ENCODE measurements at places on chromosomes 2 and 18.

DNA sequence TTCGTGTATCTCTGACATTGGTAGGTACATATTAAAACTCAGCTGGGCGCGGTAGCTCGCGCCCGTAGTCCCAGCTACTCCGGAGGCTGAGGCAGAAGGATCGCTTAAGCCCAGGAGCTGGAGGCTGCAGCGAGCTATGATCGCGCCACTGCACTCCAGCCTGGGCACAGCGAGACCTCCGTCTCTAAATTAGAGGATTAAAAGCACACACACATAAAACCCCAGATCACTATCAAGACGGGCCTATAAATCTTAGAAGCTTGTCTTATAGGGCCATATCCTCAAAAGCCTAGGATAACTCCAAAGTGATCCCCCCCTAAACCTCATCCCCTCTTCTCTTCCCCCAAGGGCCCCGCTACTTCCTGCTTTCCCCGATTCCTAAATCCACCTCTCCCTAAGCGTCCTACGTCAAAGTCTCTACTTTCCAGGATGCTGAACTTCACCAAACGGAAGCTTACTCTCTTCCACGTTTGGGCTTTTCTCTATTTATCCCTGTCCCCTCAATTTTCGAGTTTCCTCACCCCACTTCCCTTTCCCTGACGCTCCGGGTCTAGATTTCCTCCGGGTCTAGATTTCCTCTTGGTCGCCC is 707 bp downstream of the KRCC1 start:
- DNase-seq = no peak

DNA sequence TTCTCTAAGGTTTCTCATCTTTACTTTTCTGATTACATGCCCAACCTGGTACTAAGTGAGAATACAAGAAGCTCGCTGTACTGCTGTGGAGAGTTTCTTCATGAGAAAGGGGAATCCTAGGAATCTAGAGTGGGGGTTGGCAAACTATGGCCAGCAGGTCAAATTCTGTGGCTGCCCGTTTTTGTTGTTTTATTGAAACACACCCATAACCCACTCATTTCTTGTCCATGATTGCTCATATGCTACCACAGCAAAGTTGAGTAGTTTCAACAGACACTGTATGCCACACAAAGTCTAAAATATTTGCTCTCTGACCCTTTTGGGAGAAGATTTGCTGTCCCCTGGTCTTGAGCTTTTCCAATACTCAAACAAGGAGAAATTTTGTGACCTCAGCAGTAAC is 58.8 kb downstream of the C2orf74 start:
- DNase-seq = no peak

DNA sequence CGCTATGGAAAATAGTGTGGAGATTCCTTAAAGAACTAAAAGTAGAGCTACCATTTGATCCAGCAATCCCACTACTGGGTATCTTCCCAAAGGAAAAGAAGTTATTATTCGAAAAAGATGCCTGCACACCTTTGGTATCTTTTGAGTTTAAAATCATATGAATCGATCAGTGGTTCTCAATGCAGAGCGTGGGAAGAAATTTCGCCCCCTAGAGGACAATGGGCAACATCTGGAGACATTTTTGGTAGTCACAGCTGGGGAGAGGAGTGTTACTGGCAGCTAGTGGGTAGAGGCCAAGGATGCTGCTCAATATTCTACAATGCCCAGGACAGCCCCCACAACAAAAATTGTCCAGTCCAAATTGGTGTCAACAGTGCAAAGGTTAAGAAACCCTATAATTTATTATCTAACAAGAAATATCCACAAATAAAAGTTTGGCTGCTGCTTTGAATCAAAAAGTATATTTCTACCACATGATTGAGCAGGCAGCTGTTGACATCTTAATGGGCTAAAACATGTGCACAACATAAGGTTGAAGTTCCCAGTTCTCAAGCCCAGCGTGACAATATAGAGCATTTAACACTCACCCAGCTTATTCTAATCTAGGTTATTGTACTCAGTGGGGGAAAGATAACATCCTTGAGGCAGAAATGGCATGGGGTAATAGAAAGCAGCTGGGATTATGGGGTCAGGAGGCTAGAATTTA is 425.7 kb downstream of the LRATD1 start:
- no peak for DNase-seq

GRCh38 chr18:29003194-29003593 is 826.3 kb upstream of the CDH2 start:
- DNase-seq = no peak

GRCh38 chr2:45909677-45910191 is 258.3 kb downstream of the PRKCE start:
- no peak for DNase-seq

DNA sequence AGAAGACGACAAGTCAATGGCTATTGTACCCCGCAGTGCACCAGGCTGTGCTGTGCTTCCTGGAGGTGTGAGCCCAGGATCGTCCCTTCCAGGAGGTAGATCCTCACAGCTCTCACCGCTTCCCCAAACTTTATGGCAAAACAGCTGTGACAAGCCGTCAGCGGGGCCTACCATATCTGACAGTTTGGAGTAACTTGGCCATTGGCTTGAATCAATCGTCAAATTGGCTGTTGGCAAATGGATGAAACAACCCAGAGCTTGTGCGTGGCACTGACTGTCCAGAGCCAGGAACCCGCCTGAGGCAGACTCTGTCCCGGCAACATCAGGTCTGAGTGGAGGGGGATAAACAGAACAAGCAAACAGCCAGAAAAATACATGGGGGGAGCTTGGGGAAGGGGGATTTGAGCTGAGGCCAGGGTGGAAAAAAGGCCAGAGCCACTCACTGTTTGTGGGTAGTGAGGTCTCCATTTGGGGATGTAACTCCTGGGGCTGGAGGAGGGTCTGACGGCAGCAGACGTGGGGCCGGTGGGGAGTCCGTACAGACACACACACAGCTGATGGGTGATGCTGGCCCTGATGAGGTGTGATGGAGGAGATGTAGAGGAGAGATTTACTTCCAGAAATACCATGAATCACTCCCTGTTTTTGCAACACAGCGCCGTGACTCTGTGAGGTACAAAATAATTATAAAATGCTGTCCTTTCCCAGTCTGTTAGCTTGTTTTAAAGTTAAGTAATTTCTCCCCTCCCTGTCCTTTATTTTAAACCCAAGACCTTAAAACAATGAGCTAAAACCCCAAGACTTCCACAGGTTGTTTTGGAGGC is 174.8 kb downstream of the TWIST2 start:
- DNase-seq = no peak

DNA sequence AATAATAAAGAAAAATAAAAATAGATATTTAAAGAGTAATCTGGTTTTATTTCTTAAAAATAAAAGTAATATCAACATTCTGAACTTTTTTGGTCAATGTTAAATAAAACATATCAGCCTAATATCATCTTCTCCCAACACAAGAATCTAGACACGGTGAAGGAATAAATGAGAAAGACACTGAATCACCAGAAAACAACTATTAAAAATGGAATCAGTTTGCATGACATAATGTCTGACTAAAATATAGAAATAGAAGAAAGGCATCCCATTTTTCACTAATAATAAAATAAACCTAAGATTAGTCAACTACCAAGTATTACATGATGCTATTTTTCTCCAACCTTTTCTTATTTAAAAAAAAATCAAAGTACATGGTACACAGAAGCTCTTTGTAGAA is 30.8 kb upstream of the TNFAIP6 start:
- no peak for DNase-seq

DNA sequence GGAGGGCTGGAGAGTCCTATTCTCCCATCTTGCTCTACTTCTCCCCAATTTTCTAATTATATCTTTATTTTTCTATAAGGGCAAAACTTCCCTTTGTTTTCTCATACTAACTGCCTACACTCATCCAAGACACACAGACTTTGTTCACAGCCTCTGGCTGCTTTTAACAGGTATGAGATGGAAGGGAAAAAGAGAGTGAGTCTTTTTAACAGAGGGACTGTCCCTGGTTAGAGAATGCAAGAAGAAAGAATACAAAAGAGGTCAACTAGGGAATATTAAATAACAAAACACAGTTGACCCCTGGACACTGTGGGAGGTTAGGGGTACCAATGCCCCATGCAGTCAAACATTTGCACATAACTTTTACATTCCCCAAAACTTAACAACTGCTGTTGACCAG is 41.8 kb downstream of the SP100 start:
- no peak for DNase-seq

- no peak for DNase-seq
Observed at GRCh38 chr2:119697290-119698020, 18.5 kb downstream of the TMEM177 start.

DNA sequence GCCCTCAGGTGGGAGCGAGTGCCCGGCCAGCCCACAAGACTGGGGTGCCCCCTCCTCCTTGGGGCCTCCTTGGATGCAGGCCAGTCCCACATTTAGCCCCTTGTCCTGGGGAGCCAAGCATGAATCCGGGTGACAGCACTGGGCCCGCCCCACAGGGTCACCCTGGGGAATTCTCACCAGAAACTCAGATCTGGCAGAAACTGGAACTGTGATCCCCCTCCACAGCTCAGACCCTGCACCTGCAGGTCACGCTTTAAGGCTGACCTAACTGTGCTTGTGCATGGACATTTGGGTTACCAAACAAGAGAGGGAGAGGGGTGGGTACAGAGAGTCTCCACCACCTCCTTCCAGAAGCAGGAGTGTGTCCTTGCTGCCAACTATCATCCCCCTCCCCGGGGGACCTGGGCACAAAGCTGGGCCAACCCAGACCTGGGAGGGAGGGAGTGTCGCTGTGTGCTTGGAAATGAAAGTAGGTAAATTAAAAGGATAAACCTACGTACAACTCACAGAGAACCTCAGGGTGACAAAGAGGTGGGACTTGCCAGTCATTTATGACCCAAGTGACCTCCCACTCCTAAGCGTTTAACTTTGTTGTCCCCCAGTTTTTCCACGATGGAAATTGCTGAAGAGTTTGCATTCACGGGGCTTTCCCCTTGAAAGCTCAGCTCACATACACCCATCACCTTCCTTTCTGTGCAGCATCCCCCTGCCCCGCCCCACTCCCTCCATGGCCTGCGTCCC is 9.1 kb downstream of the ITM2C start:
- no peak for DNase-seq

DNA sequence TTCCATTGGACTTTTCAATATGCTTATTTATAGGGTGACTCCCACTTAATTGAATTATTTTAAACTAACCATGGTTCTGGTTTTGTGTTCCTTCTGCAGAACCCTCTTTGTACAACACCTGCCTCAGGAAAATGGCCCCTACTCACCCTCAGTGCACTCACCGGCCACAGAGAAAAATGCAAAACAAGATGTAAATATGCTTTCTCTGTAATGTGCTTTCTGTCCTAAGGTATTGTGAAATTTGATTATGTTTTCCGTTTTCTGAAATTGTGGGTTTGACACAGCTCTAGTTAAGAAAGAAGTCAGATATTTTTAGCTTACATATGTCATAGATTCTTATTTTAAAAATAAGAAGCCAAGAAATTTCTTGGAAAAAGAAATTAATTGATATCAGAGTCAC is 357.7 kb upstream of the SMIM21 start:
- DNase-seq = no peak

DNA sequence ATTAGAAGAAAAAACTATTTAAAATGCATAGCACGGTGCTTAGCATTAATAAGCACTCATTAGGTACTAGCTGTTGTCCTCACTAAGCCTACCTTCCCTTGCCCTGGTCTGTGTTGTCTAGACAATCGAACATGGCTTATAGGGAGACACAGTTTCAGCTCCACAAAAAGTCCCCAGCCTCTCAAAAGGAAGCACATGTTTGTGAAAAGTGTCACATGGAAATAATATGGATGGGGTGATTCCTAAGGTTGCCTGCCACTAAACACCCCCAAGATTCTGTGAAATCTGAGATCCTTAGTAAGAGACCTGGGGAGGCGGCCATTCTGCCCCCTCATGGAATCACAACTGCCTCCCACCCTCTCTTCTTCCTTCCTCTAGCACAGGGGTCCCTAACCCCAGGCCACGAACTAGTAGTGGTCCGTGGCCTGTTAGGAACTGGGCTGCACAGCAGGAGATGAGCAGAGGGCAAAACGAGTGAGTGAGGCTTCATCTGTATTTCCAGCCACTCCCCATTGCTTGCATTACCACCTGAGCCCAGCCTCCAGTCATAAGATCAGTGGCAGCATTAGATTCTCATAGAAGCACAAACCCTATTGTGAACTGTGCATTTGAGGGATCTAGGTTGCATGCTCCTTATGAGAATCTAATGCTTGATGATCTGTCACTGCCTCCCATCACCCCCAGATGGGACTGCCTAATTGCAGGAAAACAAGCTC is 59.6 kb upstream of the NDUFV2 start:
- no peak for DNase-seq

- no peak for DNase-seq
Observed at GRCh38 chr18:59345556-59345955, 13.5 kb downstream of the LMAN1 start.

DNA sequence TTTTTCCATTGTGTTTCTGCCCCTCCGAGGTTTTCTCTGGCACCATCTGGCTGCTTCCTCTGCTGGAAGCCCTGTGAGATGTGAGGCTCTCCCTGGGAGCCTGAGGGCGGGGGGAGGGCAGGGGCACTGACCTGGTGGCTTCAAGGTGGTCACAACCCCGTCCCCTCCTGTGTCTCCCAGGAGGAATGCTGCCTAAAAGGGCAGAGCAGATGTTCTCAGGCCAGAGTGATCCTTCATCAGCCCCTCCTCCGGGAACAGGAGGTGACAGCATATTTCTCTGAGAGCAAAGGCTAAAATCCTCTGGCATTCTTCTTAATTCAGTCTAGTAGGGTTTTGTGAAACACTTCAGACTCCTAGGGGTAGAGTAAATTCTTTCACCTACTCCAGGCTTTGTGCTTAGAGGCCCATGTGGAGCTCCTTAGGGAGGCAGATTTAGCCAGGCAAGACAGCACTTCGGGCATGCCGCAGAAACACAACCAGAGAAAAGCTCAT is 18.3 kb upstream of the GREB1 start:
- no peak for DNase-seq

GRCh38 chr18:58547864-58548263 is 81.0 kb downstream of the ALPK2 start:
- DNase-seq = no peak

DNA sequence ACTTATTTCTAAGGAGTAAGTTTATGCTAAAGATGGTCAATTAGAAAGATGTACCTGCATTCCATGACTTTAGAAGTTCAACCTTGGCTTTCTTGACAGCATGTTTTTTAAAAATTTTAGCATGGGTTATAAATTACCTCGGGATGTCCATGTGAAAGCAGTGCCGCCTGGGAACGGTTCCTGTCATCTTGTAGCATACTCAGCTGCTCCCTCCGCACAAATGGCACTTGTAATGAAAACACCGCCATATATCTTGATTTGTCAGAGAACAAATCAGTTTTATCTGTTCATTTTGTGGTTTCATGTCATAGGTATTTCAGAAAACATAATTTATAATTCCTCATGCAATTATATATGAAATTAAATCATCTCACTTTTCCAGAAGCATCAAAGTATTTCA is 38.3 kb downstream of the SATB2 start:
- no peak for DNase-seq

GRCh38 chr2:3110994-3111666 is 266.5 kb downstream of the EIPR1 start:
- DNase-seq = no peak

GRCh38 chr2:72846171-72847095 is 20.6 kb upstream of the EXOC6B start:
- no peak for DNase-seq

DNA sequence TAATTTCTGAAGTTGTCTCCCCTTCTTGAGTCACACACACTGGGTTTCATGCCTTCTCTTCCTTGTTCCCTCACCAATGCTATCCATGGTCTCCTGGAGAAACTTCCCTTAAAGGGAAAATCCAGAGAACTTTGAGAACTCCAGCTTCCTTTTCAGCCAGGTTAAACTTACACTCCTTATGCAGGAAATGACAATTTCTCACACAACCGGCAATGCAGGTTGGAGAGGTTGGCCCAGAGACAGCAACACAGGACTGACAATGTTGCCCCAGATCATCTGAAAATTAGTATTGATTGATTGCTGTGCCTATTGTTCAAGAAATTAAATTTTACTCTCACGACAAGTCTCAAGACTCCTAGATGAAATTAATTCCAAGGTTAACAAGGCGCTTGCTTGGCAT is 292.2 kb downstream of the NYAP2 start:
- no peak for DNase-seq

Measured in stimulated activated CD4-positive, alpha-beta T cell treated with anti-CD3 and anti-CD28 coated beads, Interleukin-1b, Interleukin-23, amount 100 ng/mL, for 1 hour (primary cell).